ENCODE measurements at places on chromosomes 16 and 17.

- no peak for DNase-seq
These were observed 33.5 kb downstream of the BANP start for GRCh38 chr16:87984632-87985267.

DNA sequence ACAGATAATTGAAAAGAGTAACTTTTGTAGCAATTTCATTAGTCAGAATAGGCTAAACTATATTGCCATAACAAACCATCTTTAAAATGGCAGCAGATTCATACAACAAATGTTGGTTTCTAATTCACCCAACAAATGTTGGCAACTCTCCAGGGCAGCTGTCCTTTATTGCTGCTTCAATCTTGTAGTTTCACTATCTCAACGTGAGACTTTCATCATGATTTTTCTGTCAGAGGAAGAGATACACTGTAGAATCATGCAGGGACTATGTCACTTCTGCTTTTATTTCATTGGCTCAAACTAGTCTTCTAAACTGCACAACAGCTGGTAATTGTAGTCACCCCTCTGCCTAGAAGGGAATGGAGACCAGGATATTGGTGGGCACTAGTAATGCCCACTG, 174.2 kb downstream of the TANC2 start:
- peak; percentile 5 for DNase-seq

- no peak for DNase-seq
These were observed 53.0 kb upstream of the DNAJA2 start for GRCh38 chr16:47026492-47026891.

GRCh38 chr17:73950593-73950914, 252.9 kb upstream of the RPL38 start:
- no peak for DNase-seq

DNA sequence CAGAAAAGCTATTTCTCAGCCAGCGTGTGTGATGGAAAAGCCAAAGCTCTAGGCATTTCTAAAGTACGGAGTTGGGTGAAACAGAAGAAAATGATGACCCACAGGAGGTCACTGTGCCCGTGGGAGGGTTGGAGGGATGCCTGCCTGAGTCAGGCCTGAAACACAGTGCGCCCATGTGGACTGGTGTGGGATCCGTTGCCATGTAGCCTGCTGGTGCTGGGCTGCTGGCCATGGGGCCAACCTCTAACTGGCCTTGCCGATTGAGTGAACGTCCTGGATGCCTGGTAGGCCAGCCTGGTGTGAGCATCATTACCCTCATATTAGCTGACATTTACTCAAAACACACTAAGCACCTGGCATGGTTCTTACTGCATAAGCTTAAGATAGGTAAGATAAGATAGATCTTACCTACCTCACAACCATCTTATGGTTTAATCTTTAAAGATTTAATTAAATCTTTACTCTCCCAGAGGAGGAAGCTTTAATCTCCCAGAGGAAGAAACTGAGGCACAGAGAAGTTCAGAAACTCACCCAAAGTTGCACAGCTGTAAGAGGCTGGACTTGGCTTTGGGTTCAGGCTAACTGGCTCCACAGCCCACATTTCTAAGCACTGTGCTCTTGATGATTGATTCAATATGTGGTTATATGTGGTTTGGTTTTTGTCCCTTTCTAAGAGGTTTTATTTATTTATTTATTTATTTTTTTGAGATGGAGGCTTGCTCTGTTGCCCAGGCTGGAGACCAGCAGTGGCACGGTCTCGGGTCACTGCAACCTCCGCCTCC, 15.7 kb downstream of the MGAT5B start:
- DNase-seq: no peak

GRCh38 chr17:40511136-40511535, 9.7 kb upstream of the TNS4 start:
- DNase-seq: no peak

- DNase-seq: no peak
These were observed 21.7 kb upstream of the VWA3A start for GRCh38 chr16:22070361-22071330.

DNA sequence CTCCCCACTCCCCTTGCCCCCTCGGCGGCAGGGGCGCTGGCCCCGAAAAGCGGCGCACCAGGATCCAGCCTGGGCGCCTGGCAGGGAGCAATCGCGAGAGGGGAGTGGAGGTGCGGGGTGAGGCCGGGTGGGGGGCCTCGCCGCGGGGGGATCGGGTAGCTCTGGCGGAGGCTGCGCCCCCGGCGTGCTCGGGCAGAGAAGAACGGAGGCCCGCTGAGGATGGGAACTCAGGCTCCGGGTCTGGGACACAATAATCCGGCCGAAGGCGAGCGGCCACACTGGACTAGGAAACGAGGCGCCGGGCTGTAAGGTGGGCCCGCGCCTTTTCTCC, 721 bp upstream of the PCGF2 start:
- DNase-seq: no peak

DNA sequence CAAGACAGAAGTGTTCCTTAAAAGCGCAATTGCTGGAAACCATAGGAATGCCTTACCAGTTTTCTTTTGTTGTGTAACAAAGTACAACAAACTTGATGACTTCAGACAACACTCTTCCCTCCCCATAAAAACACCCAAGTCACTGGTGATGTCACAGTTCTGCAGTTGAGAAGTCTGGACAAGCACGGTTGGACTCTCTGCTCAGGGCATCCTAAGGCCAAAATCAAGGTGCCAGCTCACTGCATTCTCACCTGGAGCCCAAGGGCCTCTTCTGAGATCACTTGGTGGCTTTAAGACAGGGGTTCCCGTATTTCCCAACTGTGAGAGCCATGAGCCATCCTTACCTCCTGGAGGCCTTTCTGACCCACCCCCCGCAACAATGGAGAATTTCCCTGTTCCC, 45.6 kb upstream of the MEAK7 start:
- no peak for DNase-seq

DNA sequence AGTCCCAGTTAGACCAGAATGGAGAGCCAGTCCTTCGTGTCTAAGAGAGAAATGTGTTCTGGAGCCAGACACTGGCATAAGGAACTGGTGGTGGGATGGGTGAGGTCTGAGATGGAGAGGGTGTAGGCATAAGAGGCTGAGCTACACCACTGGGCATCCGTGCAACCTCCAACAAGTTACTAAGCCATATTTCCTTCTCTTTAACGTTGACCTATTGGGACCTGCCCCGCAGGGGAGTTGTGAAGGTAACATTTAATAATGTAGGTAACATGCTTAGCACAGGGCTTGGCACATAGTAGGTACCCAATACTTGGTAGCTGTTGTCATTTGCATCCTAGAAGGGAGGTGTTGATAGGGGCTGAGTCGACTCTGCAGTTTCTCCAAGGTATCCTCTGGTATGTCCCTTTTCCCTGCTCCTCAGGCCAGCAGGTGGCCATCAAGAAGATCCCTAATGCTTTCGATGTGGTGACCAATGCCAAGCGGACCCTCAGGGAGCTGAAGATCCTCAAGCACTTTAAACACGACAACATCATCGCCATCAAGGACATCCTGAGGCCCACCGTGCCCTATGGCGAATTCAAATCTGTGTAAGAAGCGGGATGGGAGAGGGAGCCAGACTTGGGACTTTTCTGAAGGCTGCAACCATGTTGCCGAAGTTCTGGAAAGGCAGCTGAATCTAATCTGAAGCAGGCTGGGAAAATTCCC, 1.2 kb downstream of the MAPK7 start:
- no peak for DNase-seq

DNA sequence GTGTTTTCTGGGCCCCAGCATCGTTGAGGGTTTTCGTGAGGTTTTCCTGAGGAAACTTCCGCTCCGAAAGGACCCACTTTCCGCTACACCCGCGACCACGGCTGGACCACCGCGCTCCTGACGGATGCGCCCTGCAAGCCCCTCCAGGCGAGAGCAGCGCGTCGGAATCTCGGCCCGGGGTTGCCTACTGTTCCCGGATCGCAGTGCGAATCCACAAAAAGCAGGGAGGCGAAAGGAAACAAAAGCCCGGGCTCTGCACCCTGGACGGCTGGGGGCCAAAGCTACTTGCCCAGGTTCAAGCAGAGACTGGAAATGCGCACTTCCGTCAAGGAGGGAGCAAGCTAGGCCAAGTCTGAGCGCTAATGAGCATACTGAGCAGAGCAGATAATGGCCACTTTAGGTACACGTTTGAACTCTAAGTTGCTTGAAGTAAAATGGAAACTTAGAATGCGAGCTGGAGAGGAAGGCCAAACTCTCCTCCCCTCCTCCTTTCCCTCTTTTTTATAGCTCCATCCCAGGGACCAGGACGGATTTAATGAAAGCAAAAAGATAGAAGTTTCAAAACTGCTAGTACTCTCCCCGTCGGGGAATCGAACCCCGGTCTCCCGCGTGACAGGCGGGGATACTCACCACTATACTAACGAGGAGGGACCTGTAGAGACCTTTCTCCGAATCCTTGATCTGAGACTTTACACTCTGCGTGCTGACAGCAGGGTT, 11.4 kb upstream of the AURKB start:
- DNase-seq: peak; percentile 96

DNA sequence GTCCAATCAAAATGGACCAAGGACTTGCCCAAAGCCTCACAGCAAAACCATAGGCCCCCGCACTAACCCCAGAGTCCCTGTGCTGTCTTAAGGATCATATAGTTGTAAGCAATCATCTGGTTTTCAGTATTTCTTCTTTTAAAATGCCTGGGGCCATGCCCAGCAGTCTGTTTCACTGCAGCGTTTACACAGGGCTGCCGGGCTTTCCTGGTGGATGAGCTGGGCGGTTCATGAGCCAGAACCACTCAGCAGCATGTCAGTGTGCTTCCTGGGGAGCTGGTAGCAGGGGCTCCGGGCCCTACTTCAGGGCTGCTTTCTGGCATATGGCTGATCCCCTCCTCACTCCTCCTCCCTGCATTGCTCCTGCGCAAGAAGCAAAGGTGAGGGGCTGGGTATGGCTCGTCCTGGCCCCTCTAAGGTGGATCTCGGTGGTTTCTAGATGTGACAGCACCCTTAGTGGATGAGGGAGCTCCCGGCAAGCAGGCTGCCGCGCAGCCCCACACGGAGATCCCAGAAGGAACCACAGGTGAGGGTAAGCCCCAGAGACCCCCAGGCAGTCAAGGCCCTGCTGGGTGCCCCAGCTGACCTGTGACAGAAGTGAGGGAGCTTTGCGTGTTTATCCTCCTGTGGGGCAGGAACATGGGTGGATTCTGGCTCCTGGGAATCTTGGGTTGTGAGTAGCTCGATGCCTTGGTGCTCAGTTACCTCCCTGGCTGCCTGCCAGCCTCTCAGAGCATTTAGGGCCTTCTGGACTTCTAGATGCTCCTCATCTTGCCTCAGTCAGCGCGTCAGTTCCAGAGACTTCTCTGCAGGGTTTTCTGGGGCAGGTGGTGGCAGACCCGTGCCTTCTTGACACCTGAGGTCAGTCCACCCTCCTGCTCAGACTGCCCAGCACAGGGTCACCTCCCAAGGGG, 24.8 kb upstream of the STH start:
- DNase-seq: no peak

- no peak for DNase-seq
These were observed 7.0 kb downstream of the INPP5K start for GRCh38 chr17:1509290-1509881.

DNA sequence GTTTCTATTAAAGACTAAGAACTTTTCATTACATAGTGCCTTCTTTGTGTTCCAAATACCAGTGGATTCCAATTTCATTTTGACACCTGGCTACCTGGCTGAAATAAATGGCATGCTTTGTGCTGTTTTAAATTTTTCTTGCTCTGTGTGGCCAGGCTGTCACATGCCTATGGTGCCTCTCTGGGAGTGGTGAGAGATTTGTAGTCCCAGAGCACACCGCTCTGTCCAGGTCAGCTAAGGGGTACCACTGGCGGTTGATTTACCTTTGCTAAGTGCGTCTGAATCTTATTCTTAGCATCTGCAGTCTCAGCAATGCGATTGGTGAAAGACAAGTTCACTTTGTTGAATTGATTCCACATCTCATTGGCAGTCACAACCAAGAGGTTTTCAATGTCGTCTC, 29.4 kb downstream of the TEKT3 start:
- no peak for DNase-seq

- DNase-seq: no peak
These were observed 204.6 kb downstream of the SEC14L1 start for GRCh38 chr17:77345260-77345910.

DNA sequence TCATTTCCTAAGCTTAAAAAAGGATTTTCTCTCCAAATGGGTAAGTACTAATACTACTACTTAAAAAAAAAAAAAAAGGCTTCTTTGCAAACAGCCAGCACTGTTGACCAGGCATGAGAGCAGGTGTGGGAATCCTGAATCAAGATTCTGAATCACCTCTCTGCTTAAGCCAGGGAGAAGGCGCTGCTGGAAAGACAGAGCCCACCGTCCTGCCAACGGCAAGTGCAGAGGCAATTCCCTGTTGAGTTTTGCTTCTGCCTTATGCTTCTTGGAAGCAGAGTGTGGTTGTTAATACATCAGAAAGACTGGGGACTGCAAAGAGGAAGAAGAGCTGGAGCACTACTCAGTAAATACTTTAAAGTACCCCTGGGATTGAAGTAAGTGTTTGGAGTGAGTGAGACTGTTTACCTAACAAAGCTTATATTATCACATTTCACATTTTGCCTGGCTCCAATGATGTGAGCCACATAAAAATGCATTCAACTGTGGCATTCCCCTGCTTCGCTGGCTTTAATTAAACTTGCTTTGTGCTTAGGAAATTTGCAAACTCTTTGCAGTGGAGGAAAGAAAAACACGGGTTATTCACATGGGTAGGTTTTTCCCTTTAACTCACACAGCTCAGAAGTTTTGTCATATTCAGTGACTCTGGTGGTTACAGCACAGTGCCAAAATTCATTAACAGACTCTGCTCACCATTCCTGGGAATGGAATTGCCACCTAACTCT, 86.0 kb upstream of the KIF2B start:
- no peak for DNase-seq

DNA sequence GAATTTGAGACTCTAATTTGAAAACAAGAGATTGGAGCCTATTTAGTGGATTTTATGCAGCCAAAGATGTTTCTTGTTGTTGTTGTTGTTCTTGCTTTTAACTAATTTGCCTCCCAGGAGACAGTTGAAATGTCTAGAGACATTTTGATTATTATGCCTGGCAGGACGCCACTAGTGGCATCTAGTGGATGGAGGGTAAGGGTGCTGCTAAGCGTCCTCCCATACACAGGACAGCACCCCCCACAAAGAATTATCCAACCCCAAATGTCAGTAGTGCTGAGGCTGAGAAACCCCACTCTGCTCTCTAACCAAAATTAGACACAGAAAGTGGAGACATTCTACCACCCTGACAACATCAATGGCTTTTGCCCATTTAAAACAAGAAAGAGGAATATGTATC, 15.4 kb upstream of the HSBP1 start:
- DNase-seq: no peak

DNA sequence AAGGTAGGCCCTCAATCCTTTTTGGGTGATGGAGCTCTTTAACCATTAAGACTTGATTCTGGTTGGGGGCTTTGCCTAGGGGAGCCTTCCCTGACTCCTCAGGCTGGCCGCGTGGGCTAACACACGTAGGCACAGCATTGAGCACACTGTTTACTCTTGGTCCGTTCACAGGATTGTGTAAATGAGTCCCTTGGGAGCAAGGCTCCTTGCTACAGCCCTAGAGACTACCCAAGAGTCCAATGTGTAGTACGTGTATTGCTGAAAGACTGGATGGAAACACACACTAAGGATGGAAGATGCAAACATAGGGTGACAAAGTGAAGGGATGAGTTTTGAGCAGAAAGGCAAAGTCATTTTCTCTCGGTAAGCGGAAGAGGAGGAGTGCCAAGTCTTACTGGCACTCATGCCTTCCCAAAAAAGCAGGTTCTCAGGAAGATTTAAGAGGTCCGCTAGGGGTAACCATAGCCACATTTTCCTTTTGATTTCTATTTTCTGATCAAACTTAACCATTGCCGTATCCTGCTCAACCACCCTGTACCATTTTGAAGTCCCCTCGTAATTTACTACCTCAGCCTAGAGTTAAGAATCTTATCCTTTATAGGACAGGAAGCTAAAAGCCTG, 911 bp upstream of the ITGA2B start:
- DNase-seq: no peak

Data from CD4-positive, alpha-beta T cell treated with Interleukin-17A for 1 hour (primary cell).